ENCODE measurements at places on chromosomes 2 and 18. TPM values are rescaled to one million over a fixed set of nuclear protein-coding genes. Genes with fewer than 3 reads are reported as not detected.

Gene NOTO
- 0.01 TPM for polyA plus RNA-seq

Gene GALNT3
- polyA plus RNA-seq, result 68.2 TPM

Gene KIF5C
- 16.0 TPM for polyA plus RNA-seq

Gene IL36A
- not detected for polyA plus RNA-seq

Gene WDFY1
- polyA plus RNA-seq, result 56.7 TPM

Gene SEMA4C
- 28.2 TPM for polyA plus RNA-seq

Gene EVX2
- not detected for polyA plus RNA-seq

Gene LRRC30
- polyA plus RNA-seq, result not detected

Gene NXPH2
- 2.5 TPM for polyA plus RNA-seq

Gene ANKMY1
- 14.0 TPM for polyA plus RNA-seq

Gene SERPINB11
- not detected for polyA plus RNA-seq

Gene NFU1
- polyA plus RNA-seq, result 52.9 TPM

Gene CAPN10
- 34.9 TPM for polyA plus RNA-seq

Gene SPC25
- 7.4 TPM for polyA plus RNA-seq

Gene CYTIP
- polyA plus RNA-seq, result 20.4 TPM

Gene CCL20
- 11.4 TPM for polyA plus RNA-seq

Gene ABCG8
- polyA plus RNA-seq, result 24.3 TPM

Gene CYS1
- 22.1 TPM for polyA plus RNA-seq

Gene GPR35
- polyA plus RNA-seq, result 118 TPM

Gene SPEG
- polyA plus RNA-seq, result 35.1 TPM

Gene TACR1
- 1.0 TPM for polyA plus RNA-seq

Gene TCF23
- 0.10 TPM for polyA plus RNA-seq

Gene POMC
- 4.0 TPM for polyA plus RNA-seq

Gene MPP4
- 0.24 TPM for polyA plus RNA-seq

Gene PARD6G
- 7.4 TPM for polyA plus RNA-seq

Gene ATP8B1
- polyA plus RNA-seq, result 68.2 TPM

Gene FER1L5
- polyA plus RNA-seq, result 1.2 TPM

Gene PREB
- polyA plus RNA-seq, result 48.5 TPM

Gene DAW1
- polyA plus RNA-seq, result 0.79 TPM

Gene TYW5
- 13.0 TPM for polyA plus RNA-seq

Gene VWC2L
- polyA plus RNA-seq, result 0.03 TPM

Gene TUBA3E
- 0.09 TPM for polyA plus RNA-seq

Gene CNGA3
- polyA plus RNA-seq, result 2.3 TPM

Gene TRIP12
- 99.3 TPM for polyA plus RNA-seq

Gene VSNL1
- polyA plus RNA-seq, result 0.70 TPM

Gene TEKT4
- polyA plus RNA-seq, result not detected

Gene RIT2
- 1.9 TPM for polyA plus RNA-seq

All from large intestine (tissue), 12 donors.